B cell (primary cell): ENCODE measurements at places on chromosomes 1 and 21.

- DNase-seq: no peak
Measured at GRCh38 chr1:75672528-75673393, 51.7 kb upstream of the ACADM start.

GRCh38 chr21:17467392-17467791 is 45.5 kb upstream of the CXADR start:
- DNase-seq: no peak

DNA sequence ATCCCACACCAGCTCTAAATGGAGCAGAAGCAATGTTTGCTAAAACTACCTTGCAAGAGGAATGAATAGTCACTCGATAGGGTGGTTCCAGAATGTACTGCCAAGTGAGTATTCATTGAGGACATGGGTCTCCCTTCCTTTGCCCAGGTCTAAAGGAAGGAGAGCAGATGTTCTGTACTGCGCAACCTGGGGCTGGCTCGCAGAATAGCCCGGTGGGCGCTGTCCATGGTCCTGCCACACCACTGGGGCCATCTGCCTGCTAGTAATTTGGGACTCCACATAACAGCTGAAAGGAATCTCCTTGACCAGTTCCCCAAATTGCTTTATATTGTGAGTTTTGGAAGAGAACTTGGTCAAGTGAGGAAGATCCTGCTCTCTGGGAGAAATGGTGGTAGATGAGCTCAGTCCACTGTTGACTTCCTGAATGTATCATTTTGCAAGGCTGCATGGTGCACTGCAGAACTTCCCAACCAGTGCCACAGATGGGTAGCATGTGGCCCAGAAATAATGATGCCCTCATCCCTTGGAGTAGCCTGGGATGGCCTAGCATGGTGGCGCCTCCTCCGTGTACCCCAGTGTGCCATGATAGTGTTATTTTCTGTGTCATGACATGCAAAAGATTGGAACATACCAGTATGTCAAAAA is 5.7 kb downstream of the SLC6A17 start:
- DNase-seq: peak; percentile 34

- DNase-seq: no peak
Measured at GRCh38 chr1:3902111-3902511, 2.0 kb upstream of the C1orf174 start.

DNA sequence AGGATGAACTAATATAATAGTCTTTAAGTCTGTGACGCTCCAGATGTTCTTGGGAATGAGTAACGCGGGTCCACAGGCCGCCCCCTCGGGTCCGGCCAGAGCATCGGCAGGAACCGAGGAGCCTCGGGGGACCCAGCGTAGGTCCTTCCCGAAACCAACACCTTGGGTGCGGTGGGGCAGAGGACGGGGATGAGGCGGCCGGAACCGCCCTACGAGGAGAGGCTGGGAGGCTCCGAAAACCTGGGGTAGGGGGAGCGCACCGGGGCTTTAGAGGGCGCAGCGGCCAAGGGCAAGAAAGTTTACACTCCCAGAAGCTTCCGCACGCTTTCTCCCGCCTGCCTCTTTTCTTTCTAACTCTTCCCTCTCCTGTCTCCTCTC is 7.1 kb downstream of the DMRTA2 start:
- DNase-seq: peak; percentile 26

GRCh38 chr1:221408117-221408803 is 333.6 kb downstream of the DUSP10 start:
- no peak for DNase-seq

GRCh38 chr1:227434808-227435444 is 116.6 kb upstream of the CDC42BPA start:
- DNase-seq: no peak

- no peak for DNase-seq
Measured at GRCh38 chr1:156700736-156701531, 4.4 kb downstream of the CRABP2 start.

- no peak for DNase-seq
Measured at GRCh38 chr21:32131960-32132359, 146.9 kb downstream of the MIS18A start.

- no peak for DNase-seq
Measured at GRCh38 chr1:61853583-61853982, 111.3 kb downstream of the PATJ start.

- no peak for DNase-seq
Measured at GRCh38 chr21:31264574-31264973, 79.5 kb downstream of the TIAM1 start.

- DNase-seq: peak; percentile 54
Measured at GRCh38 chr21:26070822-26071425, 99.6 kb downstream of the APP start.

GRCh38 chr1:39825432-39825941 is 36.8 kb upstream of the BMP8B start:
- DNase-seq: peak; percentile 28

- no peak for DNase-seq
Measured at GRCh38 chr1:116494353-116494692, 76.5 kb downstream of the CD58 start.

DNA sequence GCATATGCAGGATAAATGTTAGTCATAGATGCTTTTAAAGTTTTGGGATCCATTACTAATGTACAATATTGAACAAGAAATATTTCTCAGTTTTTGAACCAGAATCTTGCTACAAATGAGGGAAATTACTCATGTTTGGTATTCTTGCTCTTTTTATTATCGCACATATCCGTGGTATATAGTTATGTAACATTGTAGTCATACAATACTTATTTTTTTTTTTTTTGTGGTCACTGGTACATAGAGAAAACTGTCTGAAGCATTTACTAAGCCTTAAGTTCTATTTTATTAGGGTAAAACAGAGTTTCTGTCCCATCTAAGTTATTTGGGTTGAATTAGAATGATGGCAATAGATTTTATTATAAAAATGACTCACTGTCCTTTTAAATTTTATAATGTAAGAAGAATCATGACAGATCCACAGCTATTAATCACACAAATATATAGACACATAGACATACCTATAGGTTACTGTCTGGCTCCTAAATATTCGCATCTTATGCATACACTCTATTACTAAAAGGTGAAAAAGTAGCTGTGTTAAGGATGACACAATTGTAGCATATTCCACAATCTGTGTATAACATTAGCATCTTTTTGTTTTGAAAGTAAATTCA is 18.0 kb upstream of the PRKAA2 start:
- no peak for DNase-seq

- no peak for DNase-seq
Measured at GRCh38 chr1:197674286-197674685, 101.0 kb downstream of the DENND1B start.

DNA sequence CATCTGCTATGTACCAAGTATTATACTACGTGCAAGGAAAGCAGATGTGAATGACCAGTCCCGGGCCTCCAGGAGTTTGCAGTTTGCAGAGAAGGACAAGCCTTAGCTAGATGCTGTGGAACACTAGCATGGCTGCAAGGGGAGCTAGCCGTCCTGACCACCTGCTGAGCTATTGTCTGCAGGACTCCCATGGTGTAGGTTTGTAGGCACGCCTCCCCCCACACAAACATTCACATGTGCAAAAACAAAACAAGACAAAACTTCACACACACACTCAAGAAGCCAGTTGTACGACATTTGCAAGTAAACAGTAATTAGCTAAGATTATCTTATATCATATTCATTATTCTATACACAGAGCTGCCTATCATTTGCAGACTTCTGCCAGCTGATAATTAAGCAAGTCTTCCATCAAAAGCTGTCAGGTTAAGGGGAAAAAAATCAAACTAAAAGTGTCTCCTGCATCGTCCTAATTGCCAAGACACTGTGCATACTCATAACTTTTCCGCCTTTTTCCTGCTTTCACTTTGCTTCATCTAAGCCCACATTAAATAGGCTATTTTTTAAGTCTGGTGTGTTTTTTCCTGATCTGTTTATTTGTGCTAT is 10.7 kb upstream of the HNRNPU start:
- no peak for DNase-seq

DNA sequence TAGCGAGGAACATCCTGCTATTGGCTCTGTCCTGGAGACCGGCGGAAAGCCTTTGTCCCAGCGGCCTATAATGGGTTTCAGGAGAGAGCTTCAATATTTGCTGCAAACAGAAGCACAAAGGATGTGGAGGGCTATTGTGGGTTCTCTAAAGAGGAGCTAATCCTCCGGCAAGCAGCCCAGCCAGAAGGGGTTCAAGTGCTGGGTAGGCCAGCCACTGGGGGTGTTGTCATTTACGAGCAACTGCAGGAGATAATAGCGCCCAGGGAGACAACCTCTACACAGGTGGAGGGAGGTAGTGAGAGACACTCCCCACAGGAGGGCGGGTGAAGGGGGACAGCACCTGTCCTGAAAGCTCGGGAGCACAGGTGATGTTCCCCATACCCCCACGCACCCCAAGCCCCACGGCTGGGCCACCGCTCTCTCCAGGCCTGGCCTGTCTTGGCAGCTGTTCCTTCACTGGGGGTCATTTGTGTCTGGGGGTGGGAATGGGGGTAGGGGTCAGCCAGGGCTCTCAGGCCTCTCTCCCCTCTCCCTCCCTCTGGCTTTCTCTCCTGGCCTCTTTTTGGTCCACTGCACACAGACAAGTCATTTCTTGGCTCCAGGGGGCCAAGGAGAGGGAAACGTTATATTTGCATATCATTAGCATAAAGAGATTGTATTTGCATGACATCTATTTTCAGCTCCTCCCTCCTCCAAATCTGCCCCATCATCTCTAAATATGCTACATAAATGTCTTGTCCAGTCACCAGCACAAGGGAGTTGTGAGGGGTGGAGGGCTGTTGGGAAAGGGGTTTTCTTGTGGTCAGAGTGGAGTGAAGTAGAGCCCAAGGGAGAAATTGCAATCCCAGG is 22.0 kb upstream of the SLC26A9 start:
- DNase-seq: no peak

- no peak for DNase-seq
Measured at GRCh38 chr21:29508301-29508700, 209.6 kb downstream of the BACH1 start.

DNA sequence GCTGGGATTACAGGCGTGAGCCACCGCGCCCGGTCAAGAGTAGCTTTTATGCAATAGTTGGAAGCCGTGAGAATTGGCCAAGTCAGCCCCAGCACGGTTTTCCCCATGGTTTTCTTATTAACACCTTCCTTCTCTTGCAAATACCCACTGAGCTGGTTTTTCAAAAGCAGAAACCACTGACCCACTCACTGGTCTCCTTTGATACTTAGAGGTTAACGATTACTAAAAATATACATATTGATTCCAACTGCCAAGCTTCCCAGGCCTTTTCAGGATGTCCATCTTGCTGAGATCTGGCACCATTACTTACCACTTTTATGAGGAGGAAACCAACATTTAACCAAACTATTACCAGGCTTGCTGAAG is 25.9 kb upstream of the TARDBP start:
- no peak for DNase-seq

DNA sequence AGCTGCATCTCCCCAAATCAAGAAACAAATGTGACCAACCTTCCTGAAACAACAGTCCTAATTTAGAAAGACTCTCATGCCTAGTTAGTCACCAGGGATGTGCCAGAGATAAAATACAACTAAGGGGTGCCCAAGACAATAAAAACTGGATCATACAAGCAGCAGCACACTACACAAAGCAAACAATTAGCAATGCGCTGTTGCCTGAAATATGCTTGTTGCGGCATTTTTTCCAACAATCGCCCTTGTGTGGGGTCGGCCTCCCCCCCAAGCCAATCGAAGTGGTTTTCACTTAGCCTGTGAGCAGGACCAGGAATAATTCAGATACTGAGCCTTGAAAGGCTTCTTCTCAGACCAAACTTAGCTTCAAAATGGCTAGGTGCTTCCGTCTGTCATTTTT is 1.4 kb upstream of the STMN1 start:
- DNase-seq: no peak

- peak; percentile 36 for DNase-seq
Measured at GRCh38 chr1:1400576-1401456, 1.7 kb upstream of the CCNL2 start.
